ENCODE measurements at places on chromosomes 11 and 22. TPM values are rescaled to one million over a fixed set of nuclear protein-coding genes. Genes with fewer than 3 reads are reported as not detected.
A peak's percentile ranks its signal among the peaks of the same experiment; 100 is the strongest.

Gene PATE4
- not detected for total RNA-seq

Gene B3GAT1
- total RNA-seq: 0.62 TPM

- no peaks in the 10 kb centered on the region for H3K27me3 ChIP-seq
- H3K27ac ChIP-seq: no peak overlapping the region
- peaks cover 32% of the 10 kb centered on the region for H3K4me1 ChIP-seq
- H3K4me3 ChIP-seq: no peak overlapping the region
- no peaks in the 10 kb centered on the region for H3K36me3 ChIP-seq
Observed at GRCh38 chr22:28425211-28425610, 254.4 kb downstream of the TTC28 start.

Gene HEPN1
- not detected for total RNA-seq

Gene CHRM1
- not detected for total RNA-seq

Gene GAB4
- not detected for total RNA-seq

Gene APOA4
- not detected for total RNA-seq

Gene HSPB2
- 2.4 TPM for total RNA-seq

Gene CRYBB2
- total RNA-seq: not detected

DNA sequence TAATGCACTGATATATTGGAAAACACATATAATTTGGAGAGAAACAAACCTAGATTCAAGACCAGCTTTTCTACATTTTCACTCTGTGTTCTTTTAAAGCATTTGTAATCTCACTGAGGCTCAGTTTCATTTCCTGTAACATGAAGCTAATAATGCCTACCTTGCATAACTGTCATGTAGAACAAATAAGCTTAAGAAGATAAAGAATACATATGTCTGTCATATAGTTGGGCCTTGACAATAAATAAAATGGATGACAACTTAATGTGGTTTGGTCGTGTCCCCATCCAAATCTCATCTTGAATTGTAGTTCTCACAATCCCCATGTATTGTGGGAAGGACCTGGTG, 35.2 kb upstream of the FIBIN start:
- no peak overlapping the region for H3K27ac ChIP-seq
- no peak overlapping the region for H3K4me3 ChIP-seq
- peaks cover 28% of the 10 kb centered on the region for H3K4me1 ChIP-seq
- H3K36me3 ChIP-seq: no peaks in the 10 kb centered on the region
- DNase-seq: no peak

- no peaks in the 10 kb centered on the region for H3K36me3 ChIP-seq
- no peaks in the 10 kb centered on the region for H3K27me3 ChIP-seq
- H3K27ac ChIP-seq: peak overlapping the region; percentile 37
- peaks cover 48% of the 10 kb centered on the region for H3K4me1 ChIP-seq
Observed at GRCh38 chr22:36455571-36456463, 25.6 kb downstream of the TXN2 start.

GRCh38 chr11:84549217-84549616, 1077.9 kb downstream of the DLG2 start:
- no peak overlapping the region for H3K4me3 ChIP-seq
- peaks cover 12% of the 10 kb centered on the region for H3K27me3 ChIP-seq
- DNase-seq: no peak

DNA sequence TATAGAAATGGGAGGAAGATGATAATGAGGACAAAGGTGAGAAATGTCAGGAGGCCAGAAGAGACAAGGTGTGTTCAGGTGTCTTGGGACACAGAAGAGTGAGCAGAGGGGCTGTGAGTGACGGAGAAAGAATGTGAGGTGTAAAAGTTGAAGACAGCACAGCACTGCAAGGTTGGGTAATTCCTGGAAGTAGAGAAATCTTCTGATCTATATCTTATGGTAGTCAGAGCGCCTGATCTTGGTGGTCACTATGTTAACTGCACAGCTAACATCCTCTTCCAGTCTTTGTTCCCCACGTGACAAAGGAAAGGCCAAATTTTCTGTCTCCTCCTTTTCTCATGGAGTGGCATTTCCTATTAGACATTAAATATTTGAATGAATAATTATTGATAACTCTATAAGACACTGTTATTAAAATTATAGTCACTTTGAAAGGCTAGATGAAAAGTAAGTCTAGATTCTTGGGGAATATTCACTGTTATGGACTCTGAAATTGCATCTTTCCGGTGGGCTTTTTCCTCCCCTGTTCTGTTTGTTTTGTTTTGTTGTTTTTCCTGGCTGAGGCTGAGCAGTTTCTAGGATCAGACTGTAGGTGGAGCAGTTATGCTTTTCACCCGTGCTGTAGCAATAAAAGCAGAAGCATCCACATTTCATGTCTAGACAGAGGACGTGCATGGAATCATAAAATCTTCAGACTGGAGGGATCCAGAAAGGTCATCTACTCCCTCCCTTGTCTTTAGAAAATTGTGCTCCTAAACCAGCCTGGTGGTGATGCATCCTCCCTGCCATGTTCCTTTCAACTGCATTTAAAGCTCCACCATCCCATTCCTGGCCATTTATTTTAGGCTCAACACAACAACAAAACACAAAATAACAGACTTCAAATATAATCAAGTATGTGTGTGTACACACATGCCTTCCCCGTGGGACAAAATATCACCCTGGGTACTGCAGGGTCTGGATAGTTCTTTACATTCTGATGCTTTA, 26.6 kb downstream of the SC5D start:
- no peak overlapping the region for H3K27ac ChIP-seq
- H3K4me1 ChIP-seq: peaks cover 5% of the 10 kb centered on the region
- H3K27me3 ChIP-seq: peaks cover 20% of the 10 kb centered on the region
- no peak for DNase-seq
- H3K4me3 ChIP-seq: no peak overlapping the region

DNA sequence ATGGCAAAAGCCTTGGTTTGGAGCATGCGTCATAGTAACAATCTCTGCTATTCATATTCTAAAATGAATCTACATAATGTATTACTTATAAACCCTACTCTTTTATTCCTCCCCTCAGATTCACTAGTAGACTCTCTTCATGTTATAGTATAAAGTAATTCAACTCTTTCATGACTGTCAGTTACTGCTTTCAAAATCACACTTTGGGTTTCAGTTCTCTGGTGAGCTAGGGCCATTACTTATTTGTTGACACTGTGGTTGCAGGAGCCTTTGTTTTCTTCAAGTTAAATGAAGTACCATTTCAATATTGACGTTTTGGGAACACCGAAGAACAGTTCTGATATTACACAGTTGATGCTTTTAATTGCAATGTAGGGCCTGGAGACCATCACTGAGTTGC, 378.4 kb downstream of the DDX10 start:
- no peaks in the 10 kb centered on the region for H3K27me3 ChIP-seq
- H3K36me3 ChIP-seq: no peaks in the 10 kb centered on the region
- no peak overlapping the region for H3K27ac ChIP-seq
- peaks cover 12% of the 10 kb centered on the region for H3K4me1 ChIP-seq

Gene LDHAL6A
- not detected for total RNA-seq

DNA sequence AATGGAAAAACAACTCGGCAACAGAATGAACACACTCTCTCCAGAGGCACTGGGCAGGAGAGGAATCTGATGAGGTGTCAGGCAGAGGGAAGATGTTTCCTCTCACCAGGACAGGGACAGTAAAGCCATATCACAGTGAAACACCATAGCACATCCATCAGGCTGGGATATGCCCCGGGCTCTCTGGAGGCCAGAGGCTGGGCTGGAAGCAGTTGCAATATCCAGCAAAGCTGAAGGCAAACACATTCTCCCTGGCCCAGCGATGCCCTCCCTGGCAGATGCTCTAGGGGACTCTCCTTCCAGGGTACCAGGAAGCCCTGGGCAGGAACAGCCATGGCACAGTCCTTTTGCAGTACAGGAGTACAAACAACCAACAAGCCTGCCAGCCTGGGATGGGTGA, 11.1 kb downstream of the RSPH14 start:
- H3K27ac ChIP-seq: no peak overlapping the region
- DNase-seq: peak; percentile 64
- H3K27me3 ChIP-seq: peaks cover 22% of the 10 kb centered on the region
- H3K4me1 ChIP-seq: peaks cover 6% of the 10 kb centered on the region
- H3K4me3 ChIP-seq: no peak overlapping the region

DNA sequence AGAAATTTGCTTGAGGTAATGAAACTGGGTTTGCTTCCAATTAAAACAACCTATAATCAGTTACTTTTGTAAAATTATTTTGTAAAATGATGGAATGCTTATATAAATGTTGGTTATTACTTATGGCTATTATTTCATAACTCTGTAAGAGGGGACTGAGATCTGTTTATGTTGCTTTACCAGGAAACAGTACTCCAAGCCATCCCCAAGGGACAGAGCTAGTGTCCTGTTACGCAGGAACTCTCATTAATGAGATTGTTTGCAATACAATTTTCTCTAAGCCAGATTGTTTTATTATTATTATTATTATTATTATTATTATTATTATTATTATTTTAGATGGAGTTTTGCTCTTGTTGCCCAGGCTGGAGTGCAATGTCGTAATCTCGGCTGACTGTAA, 2.3 kb upstream of the NOX4 start:
- no peak for DNase-seq
- no peak overlapping the region for H3K4me3 ChIP-seq
- peak overlapping the region; percentile 8 for H3K27ac ChIP-seq
- peaks cover 3% of the 10 kb centered on the region for H3K36me3 ChIP-seq

DNA sequence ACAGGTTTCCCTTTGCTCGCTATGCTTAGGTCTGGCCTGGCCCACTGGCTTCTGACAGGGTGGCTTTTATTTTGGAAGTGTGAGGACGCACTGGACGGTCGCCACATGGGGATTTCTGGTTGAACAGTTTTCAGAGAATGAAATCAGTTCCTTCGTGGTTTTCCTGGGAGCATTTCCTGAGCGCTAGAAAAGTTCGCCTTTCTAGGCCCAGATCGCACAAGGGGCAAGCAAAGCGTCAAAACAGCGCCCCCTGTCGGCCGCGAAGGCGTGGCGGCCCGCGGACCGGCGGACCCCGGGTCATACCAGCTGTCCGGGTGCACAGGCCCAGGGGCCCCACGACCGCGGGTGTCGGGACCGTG, 12.7 kb upstream of the CYP2R1 start:
- no peak overlapping the region for H3K27ac ChIP-seq
- peaks cover 13% of the 10 kb centered on the region for H3K27me3 ChIP-seq
- DNase-seq: no peak
- H3K4me1 ChIP-seq: peaks cover 7% of the 10 kb centered on the region
- H3K36me3 ChIP-seq: no peaks in the 10 kb centered on the region

GRCh38 chr11:124405581-124405980, 6.8 kb upstream of the OR8B3 start:
- no peaks in the 10 kb centered on the region for H3K36me3 ChIP-seq
- no peak overlapping the region for H3K4me3 ChIP-seq
- H3K27ac ChIP-seq: no peak overlapping the region

Gene OR51B4
- not detected for total RNA-seq

DNA sequence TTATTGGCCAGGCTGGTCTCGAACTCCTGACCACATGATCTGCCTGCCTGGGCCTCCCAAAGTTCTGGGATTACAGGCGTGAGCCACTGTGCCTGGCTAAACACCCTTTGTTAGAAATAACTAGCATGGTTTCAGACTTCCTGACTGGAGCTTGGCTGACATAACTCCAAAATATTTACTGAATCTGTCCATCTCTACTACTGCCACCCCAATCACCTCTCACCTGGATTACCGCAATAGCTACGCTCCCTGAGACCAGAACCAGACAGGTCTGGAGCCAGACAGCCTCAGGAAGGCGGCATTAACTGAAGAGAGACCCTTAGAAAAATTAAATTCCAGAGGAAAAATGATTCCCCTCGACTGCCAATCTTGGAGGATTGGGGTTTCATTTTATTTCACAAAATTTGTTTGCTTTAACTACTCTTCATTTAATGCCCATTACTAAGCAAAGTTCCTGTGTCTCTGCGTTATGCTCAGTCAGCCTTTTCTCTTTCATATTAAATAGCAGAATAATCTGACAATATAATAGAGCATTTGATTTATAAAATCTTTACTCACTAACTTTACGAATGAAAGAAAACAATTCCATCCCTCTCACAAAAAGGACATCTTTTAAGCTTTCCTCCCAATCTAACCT, 13.1 kb downstream of the TMEM25 start:
- H3K27me3 ChIP-seq: no peaks in the 10 kb centered on the region
- no peak for DNase-seq
- no peak overlapping the region for H3K27ac ChIP-seq
- no peaks in the 10 kb centered on the region for H3K4me1 ChIP-seq
- H3K4me3 ChIP-seq: no peak overlapping the region
- H3K36me3 ChIP-seq: peaks cover 11% of the 10 kb centered on the region

Gene TMEM41B
- total RNA-seq: 30.8 TPM

GRCh38 chr11:112773264-112773663, 188.0 kb upstream of the NCAM1 start:
- no peak for DNase-seq
- H3K27me3 ChIP-seq: peaks cover 16% of the 10 kb centered on the region
- no peak overlapping the region for H3K27ac ChIP-seq
- H3K36me3 ChIP-seq: no peaks in the 10 kb centered on the region
- H3K4me3 ChIP-seq: no peak overlapping the region
- H3K4me1 ChIP-seq: no peaks in the 10 kb centered on the region

- no peaks in the 10 kb centered on the region for H3K27me3 ChIP-seq
- H3K4me1 ChIP-seq: peaks cover 68% of the 10 kb centered on the region
- peak overlapping the region; percentile 34 for H3K27ac ChIP-seq
- no peak for DNase-seq
- H3K4me3 ChIP-seq: no peak overlapping the region
Observed at GRCh38 chr11:128711890-128712289, 18.0 kb downstream of the FLI1 start.

DNA sequence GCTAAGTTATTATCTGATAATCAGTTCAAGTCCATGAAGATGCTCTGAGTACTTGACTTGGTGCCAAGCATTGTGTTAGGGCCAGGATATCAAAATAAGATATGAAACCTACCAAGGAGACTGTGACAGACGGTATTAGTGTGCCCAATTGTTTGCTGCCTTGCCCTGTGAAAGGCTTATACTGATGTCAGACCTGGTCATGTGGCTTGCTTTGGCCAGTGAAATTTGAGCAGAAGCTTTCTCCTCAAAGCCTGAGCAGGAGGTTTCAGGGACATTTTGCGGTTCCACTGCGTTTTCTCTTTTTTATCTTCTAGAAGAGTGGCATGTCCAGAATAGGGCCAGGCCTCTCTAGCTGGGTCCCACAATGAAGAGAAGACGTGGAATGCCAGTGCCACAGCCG, 15.8 kb upstream of the PKNOX2 start:
- H3K27me3 ChIP-seq: no peaks in the 10 kb centered on the region
- no peak for DNase-seq
- peaks cover 22% of the 10 kb centered on the region for H3K4me1 ChIP-seq
- no peak overlapping the region for H3K27ac ChIP-seq
- H3K4me3 ChIP-seq: no peak overlapping the region

DNA sequence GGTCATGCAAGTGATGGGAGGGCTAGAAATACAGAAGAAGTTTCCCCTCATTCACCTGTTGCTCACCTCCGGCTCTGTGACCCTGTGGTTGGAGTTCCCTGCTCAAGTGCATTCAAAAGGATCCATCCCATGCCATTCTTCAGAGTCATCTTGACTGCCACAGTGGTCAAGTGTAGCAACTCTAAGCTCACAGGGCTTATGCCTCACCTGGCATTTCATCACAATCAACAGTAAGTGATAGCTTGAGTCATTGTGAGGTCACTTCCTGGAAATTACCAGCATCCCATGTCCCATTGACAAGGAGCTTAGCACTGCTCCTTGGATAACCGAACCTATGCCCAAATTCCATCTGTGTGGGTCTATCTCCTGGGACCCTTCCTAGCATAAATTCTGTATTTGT, 55.6 kb downstream of the OR4C45 start:
- H3K36me3 ChIP-seq: no peaks in the 10 kb centered on the region
- DNase-seq: no peak
- H3K4me3 ChIP-seq: no peak overlapping the region
- no peaks in the 10 kb centered on the region for H3K27me3 ChIP-seq

Gene PGAP2
- 14.4 TPM for total RNA-seq

- H3K4me3 ChIP-seq: no peak overlapping the region
- H3K36me3 ChIP-seq: no peaks in the 10 kb centered on the region
- no peaks in the 10 kb centered on the region for H3K4me1 ChIP-seq
- DNase-seq: no peak
- no peaks in the 10 kb centered on the region for H3K27me3 ChIP-seq
Observed at GRCh38 chr11:9639985-9640384, 23.9 kb upstream of the SWAP70 start.

Gene MAPK8IP2
- total RNA-seq: 4.1 TPM

Gene NUDT22
- 56.6 TPM for total RNA-seq

Gene CHRNA10
- total RNA-seq: 1.2 TPM

Gene DBX1
- not detected for total RNA-seq
